NB4 (cell line): ENCODE measurements at places on chromosomes 3 and 15.

DNA sequence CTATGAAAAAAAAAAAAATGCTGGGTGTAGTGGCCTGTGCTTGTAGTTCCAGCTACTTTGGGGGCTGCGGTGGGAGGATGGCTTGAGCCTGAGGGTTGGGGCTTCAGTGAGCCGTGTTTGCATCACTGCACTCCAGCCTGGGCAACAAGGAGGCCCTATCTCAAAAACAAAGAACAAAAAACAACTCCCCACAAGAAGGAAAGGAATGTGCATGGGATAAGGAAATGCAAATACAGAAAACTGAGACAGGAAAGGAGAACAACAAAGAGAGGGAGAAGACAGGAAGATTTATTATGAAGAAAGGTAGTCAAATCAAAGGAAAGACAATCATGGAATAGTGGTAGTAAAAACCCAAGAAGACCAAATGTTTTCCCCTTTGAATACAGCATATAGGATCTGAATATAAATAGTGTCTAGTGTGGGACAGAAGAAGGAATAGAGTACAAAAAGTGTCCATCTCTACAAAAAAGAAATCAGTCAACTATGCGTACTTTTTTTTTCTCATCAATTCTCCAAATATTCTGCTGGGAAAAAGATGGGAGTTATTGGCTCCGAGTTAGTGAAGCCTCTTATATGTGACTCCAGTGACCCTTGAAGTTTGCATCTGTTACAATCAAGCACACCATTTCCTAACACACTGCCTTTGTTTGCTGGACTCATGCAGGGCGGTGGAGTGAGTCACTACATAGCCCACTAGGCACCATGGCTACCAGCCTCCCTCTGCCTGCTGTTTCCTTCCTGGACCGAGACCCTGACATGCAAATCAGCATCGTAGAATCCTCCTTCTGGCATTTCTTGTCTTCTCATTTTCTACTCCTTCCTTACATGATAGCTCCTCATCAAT, 101.2 kb upstream of the PTX3 start:
- DNase-seq = peak; percentile 15

DNA sequence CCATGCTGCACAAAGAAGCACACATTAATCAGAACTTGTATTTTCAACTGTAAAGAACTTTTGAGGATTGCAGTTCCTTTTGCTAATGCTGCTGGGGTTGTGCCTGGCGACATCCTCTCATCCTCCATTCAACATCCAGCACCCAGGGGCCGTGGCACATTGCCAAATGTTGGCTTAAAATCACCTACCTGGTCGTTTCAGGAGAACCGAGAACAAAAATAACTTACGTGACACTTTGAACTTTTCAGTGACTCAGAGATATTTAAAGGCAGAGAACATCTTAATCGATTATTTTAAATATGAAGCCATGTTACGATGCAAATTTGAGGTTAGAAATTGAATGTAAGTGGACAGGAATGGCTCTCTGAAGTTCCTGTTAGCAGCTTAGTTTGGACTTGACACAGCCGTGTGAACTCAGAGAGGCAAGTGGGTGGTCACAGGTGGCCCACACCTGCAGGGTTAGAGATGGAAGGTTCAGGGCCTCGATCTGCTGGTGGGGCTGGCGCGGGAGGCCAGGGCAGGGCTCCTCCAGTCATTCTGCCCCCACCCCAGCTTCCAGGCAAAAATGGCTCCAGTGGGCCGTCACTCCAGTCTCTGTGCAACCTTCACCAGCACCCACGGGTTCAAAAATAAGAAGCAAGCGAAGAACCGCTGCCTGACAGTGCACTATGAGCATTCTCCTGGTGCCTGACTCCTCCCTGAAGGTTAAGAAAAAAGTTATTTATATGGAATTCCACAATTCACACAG, 12.2 kb downstream of the LRRK1 start:
- no peak for DNase-seq

DNA sequence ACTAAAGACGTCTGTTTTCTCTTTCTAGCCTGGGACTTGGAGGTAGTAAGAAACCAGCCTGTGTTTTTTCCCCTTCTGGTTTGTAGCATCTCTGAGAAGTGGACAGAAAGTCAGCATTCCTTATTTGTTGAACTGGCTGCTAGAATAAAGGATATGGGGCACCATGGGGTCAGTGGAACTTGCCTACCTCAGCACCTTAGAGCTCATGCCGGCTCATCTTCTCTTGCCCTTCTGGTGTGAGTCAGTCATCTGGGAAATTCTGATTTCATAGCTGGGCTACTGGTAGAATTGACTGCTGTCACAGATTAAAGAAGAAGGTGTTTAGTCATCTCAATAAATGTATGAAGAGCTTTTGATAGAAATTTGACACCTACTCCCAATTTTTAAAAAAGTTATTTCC, 202.7 kb upstream of the TOPAZ1 start:
- DNase-seq = no peak

GRCh38 chr15:59005579-59005978, 18.1 kb downstream of the RNF111 start:
- DNase-seq = no peak

DNA sequence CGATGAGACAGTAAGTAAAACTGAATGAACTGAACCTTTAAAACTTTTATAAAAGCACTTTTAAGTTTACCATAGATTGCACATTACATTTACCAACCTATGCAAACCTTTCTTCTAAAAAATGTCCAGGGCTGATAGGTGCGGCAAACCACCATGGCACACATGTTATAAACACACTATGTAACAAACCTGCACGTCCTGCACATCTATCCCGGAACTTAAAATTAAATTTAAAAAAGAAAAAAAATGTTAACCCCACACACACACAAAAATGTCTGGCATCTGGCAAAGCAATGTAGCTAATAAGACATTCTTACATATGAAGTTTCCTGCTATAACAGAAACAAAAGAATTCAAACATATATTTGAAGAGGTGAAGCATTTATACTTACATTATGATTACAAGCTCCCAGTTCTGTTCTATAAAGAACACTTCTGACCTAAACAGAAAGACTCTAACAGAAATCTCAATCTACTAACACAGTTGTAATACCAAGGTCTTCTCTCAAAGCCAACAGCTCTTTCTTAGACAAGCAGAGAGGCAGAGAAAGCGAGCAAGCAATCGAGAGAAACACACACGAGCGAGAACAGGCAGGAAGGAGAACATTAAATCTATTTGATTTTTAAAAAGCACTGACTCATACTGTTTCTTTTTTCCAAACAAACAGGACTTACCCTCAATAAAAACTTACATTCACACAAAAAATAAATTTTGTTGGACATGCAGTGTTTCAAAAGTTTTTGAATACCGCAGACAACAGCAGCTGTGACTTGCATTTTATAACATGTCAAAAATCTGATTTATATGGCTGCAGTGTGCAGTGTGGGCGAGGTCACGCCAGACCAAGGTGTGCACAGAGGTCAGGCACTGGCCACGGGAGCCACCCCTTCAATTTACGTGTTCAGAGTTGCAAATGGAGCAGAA, at the start of gene NRG4:
NRG4 (minus strand) TSS at position 798 of the 925 bp plus-strand sequence. CDS start 1,194 bp downstream, outside the sequence.
- peak; percentile 59 for DNase-seq

GRCh38 chr3:159185443-159186050, 383.7 kb downstream of the MFSD1 start:
- DNase-seq = no peak

DNA sequence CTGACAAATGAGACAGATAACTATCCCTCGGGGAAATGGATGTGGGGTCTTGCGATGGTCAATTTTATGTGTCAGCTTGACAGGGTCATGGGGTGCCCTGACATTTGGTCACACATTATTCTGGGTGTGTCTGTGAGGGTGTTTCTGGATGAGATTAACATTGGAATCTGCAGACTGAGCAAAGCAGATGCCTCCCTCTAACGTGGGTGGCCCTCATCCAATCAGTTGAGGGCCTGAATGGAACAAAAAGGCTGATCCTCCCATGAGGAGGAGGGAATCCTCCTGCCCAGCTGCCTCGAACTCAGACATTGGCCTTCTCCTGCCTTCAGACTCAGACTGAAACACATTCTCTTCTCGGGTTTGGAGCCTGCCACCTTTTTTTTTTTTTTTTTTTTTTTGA, 69.0 kb downstream of the MINAR1 start:
- no peak for DNase-seq

GRCh38 chr15:58748040-58748851, 1.3 kb downstream of the ADAM10 start:
- DNase-seq = peak; percentile 43
